ENCODE measurements at places on chromosomes 5 and 9.
A peak's percentile ranks its signal among the peaks of the same experiment; 100 is the strongest.

DNA sequence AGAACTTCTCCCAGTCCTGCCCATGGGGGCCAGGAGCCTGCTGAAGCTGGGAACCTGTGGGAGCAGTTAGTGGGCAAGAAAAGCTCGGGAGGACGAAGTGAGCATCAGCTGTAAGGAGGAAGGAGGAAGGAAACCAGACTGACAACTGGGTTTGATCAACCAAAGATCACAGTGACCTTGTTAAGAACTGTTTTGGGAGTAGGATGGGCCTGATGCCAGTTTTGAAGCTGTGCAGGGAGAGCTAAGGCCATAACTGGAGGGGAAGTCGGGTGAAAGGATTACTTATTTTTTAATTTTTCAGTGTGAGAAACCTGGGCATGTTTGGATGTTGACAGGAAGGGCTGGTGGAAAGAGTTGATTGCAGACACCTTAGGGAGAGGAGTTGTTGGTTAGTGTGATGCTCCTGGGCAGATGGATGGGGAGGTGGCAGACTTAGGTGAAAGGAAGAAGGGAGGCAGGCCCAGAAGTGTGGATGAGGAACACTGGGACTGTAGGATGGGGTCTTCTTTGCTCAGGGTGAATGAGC lies 58.3 kb upstream of the KLF4 start:
- DNase-seq = no peak

- no peak for DNase-seq
Observed at GRCh38 chr5:113236536-113237288, 198.1 kb downstream of the TSSK1B start.

- no peak for DNase-seq
Observed at GRCh38 chr5:370311-370958, 48.9 kb downstream of the AHRR start.

DNA sequence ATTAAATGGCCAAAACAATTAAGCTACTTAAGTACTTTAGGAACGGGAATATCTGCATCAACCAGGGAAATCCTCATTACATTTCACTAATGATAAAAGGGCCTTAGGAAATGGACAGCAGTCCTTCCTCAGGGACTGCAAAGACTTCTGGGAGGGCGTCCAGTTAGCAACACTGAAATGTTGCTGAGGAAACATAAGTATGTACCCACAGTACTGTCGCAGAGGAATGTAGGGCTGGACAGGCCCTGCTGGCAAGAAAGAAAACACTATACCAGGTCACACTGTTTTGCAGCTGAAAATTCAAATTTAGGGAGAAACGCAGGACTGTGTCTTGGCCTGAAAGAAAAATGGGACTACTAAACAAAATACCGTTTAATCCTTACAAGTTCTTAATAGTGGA lies 1.3 kb downstream of the C5orf15 start:
- DNase-seq = no peak

GRCh38 chr9:107137495-107138202 lies 145.4 kb upstream of the RAD23B start:
- no peak for DNase-seq

GRCh38 chr5:127518319-127518621 lies 830 bp downstream of the PRRC1 start:
- DNase-seq = no peak

- DNase-seq = no peak
Observed at GRCh38 chr5:115335301-115335700, 38.8 kb upstream of the CCDC112 start.

DNA sequence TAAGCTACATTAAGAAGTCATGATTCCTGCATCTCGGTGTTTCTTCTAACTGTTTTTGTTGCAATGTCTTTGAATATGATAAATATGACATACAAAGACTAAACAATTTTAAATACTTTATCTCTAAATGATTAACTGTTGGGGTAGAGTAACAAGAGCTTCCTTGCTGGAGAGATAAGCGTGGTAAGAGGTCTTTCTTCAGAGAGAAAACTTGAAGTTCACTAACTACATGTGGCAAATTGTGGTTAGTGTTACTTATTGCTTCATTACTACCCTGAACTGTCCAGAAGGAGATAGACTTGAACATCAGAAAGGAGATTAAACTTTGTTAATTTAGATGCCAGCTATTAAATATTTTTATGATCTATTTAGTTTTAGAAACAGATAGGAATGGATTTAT lies 7.0 kb upstream of the ARSB start:
- no peak for DNase-seq

- DNase-seq = no peak
Observed at GRCh38 chr9:15531380-15531779, 20.6 kb upstream of the PSIP1 start.

DNA sequence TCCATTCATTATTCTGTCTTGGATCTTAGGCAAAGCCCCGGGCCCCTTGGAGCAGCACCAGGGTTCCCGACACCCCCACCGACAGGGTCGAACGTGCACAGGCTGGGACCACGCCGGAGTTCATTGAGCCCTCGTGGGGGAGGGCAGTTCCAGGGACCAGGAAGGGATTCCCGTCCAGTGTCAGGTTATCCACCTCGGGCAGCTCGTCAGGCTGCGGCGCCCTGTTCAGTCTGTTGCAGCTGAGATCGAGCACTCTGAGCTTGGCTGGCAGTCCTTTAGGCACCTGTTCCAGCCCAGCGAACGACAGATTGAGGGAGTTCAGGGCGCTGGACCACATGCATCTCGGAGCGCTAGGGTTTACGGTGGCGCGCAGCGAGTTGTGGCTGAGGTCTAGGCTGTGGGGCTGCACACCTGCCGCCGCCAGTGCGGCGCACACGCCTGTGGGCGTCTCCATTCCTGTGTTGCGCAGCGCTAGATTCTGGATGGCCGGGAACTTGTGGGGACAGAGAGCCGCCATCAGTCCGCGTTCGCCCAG lies 1.1 kb downstream of the CD14 start:
- DNase-seq = no peak

DNA sequence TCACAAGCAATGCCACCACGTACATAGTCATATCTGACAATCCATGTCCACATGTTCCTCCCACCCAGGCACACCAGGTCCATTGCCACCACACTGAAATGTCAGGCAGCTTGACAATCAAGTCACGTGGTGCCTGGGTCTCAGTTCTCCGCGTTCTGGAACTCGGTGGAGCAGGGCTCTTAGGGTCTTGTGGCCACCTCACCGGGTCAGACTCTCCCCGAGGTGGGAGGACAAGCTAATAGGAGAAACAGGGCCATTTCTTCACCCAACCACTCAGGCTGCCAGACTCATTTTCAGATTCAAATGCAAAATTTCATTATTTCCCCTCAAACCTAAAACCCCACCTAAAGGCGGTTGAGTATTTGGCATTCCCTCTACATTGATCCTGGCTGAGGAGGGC lies 200.5 kb upstream of the GAS1 start:
- no peak for DNase-seq

DNA sequence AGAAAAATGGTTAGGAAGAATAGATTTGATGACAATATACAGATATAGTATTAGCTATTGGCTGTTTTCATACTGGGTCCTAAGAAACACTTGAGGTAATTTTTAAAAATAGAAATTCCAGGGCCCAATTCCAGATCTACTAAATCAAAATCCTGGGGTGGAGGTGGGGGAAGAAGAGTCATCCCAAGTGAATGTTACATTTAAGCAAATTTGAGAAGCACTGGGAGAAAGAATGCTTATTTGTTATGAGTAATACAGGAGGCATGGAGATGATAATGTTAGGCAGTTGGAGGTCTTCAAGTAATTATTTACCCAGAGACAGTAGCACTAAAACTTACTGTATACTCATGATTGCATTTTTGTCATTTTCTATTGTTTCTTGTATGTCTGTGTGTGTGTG lies 93.0 kb upstream of the DAB2 start:
- no peak for DNase-seq

DNA sequence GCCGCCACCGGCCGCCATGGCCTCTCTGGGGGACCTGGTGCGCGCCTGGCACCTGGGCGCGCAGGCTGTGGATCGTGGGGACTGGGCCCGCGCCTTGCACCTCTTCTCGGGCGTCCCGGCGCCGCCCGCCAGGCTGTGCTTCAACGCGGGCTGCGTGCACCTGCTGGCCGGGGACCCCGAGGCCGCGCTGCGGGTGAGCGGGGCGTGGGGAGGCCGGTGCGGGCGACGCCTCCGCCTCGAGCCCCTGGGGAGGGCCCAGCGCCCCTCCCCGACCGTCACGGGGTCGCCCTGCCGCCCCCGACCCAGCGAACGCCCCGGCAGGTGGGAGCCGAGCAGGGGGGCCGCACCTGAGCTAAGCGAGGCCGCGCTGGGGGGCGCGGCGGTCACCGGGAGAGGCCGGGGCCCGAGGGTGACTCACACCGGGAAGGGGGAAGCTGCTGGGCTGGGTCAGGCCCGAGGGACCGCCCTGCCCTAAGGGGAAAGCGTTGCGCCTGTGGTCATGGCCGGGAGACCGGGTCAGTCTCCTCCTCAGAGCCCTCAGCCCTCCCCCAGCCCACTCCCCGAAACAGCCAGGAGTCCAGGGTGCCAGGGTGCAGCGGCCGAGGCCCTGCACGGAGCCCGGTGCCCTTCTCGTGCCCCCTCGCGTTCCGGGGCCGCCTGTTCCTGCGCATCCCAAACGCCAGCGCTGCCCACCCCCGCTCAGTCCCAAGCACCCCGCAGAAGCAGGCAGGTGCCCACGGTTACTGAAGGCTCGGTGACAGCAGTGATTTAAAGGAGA lies 510 bp downstream of the NOXA1 start:
- no peak for DNase-seq

GRCh38 chr5:5483880-5484598 lies 61.6 kb downstream of the ICE1 start:
- no peak for DNase-seq

GRCh38 chr9:5425006-5425628 lies 12.6 kb downstream of the PLGRKT start:
- DNase-seq = no peak

- DNase-seq = peak; percentile 24
Observed at GRCh38 chr9:127586537-127586936, 25.5 kb upstream of the STXBP1 start.

- peak; percentile 78 for DNase-seq
Observed at GRCh38 chr9:88388203-88388885, at the start of gene SPIN1. TSS of gene SPIN1 (plus strand) at chr9:88388444. CDS start at chr9:88426540, 38,096 bp downstream.

DNA sequence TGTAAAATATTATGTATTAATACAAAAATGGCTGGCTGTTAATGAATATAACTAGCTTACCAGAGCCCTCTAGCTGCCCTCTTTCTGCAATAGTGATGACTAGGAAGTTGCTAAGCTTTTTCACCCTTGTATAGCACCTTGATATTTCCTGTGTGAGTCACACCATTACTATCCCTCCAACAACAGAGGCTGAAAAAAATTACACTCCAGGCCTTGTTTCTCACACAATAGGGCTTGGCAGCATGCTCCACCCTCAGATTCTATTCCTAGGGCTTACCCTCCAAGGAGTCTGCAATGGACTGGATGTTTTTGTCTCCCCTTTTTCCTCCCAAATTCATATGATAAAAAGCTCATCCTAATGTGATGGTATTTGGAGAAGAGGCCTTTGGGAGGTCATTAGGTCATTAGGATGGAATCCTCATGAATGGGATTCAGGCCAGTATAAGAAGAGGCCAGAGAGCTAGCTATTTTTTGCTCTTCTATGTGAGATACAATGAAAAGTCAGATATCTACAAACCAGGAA lies 184.6 kb upstream of the MAP1B start:
- no peak for DNase-seq

DNA sequence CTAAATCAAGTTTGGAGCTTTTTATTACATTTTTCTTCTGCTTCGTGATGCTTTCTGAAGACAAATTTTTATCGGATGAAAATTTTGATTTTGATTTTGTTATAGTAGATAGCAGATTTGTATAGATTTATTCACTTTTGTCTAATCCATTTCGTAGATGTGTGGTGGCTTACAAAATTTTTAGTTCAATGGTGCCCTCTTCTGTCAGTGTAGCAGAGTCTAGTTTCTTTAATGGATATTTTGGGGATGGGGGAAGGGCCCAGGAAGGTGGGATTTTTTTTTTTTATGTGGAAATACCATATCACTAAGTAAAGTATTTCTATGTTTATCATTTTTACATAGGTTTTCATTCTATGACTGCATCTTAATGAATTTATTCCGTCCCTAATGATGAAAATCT lies 259.9 kb upstream of the TARS1 start:
- DNase-seq = no peak

DNA sequence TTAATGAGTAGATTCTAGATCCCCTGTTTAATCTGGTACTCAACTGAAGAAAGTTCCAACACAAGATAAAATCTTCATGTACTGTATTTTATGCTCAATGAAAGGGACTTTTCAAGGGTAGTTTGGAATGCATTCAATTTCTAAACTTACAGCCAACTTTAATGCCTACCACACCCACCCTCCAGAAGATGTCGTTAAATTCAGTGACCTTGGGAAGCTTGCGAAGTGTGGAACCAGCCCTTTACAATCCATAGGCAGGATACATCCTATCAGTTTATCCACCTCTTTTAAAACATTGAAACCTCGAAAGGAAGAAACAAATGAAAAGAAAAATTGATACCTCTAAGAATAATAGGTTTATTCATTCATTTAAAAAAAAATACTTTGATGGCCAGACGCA lies 20.2 kb downstream of the TRPM6 start:
- DNase-seq = no peak

GRCh38 chr5:73748510-73749400 lies 122.8 kb downstream of the ARHGEF28 start:
- no peak for DNase-seq

DNA sequence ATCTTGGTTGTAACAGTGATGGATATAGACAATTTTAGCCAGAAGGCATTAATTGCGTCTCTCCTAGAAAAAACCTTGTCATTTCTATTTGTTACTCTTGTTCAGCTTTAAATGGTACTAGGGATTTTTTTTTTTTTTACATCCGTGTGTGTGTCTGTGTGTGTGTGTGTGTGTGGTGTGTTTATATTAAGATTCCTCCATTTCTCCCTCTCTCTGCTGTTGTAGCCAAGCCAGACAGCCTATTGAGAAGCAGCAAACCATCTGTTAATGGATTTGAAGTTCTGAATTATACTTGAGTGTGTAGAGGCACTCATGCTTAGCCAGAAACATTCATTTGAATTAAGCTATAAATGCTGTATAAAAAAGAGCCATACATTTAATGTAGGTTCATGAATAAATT lies 72.3 kb downstream of the SLF1 start:
- no peak for DNase-seq

DNA sequence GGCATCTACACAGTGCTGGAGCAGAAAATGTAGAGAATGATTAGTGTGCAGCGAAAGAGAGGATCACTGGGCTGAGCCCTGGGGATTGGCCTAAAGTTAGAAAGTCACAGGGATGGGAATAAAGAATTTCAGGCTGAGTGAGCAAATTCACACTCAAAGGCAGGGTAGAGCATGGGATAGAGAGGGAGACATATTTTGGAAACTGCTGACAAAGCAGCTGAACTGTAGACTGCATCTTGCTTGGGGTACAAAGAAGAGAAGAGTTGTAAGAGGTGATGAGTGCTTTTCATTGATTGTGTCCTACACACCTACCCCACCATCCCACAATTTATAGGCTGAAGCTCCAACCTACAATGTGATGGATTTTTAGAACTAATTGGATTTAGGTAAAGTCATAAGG lies 677.8 kb downstream of the TAF11L14 start:
- no peak for DNase-seq

- DNase-seq = no peak
Observed at GRCh38 chr5:159735036-159735435, 181.2 kb upstream of the ADRA1B start.

Measured in stimulated activated CD4-positive, alpha-beta T cell treated with anti-CD3 and anti-CD28 coated beads, TNF-alpha, amount 100 ng/mL, for 1 hour (primary cell).